ENCODE measurements at places on chromosomes 4 and X. TPM values are rescaled to one million over a fixed set of nuclear protein-coding genes. Genes with fewer than 3 reads are reported as not detected.

- no peak for DNase-seq
Observed at GRCh38 chr4:109990261-109991257, 77.9 kb downstream of the EGF start.

DNA sequence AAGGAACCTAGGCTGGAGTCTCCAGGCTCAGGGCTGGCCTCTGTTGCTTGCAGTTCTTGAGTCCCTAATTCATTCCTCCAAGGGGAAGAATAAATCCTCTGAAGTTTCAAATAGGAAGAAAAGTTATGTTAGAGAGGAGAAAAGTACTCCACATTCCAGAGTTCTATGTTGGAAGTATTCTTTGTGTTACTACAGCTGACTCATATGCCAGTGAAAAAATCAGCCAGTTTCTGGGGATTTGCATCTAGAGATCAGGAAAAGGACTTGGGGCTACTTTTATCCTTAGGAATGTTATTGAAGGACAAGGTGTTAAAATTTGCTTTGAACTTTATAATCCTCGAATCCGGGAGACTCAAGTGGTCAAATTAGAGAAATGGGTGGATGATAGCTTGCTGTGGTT, 11.7 kb upstream of the NUDT9 start:
- no peak for DNase-seq

GRCh38 chr4:173666-174314, 49.5 kb downstream of the ZNF718 start:
- DNase-seq, result peak; percentile 23

GRCh38 chr4:159455675-159456237, 352.9 kb downstream of the RAPGEF2 start:
- no peak for DNase-seq

DNA sequence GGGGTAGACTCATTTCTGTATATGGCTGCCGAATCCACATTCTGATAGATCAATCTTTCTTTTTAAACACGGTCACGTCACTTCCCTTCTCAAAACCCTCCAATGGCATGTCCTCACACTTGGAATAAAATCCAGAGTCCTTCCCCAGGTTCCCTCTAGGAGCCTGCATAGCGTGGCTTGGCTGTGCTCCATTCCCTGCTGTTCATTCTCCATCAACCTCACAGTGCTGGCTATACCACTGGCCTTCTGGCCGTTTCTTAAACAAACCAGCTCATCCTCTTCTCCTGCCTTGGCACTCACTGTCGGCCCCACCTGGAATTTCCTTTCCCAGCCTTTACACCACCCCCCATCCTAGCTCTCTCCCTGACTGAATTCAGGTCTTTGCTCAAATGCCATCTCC, 77.1 kb downstream of the RBM47 start:
- no peak for DNase-seq

GRCh38 chr4:6473264-6474052, 1.0 kb upstream of the PPP2R2C start:
- DNase-seq, result peak; percentile 46

GYPA gene
- not detected for total RNA-seq

- no peak for DNase-seq
Observed at GRCh38 chr4:174646326-174646725, 124.0 kb upstream of the HPGD start.

Data from H1 (cell line).